ENCODE measurements at places on chromosomes 2 and 18.

- no peak for DNase-seq
These were observed 78.2 kb upstream of the SLC1A4 start for GRCh38 chr2:64910972-64911433.

- no peak for DNase-seq
These were observed 716.2 kb upstream of the FANCL start for GRCh38 chr2:58957188-58957840.

- DNase-seq = no peak
These were observed 59.6 kb downstream of the KCTD18 start for GRCh38 chr2:200450288-200450687.

- DNase-seq = no peak
These were observed 109.6 kb upstream of the EML6 start for GRCh38 chr2:54613794-54614257.

- DNase-seq = no peak
These were observed 139.9 kb upstream of the PID1 start for GRCh38 chr2:229410946-229411345.

GRCh38 chr2:120404941-120405758 lies 59.2 kb downstream of the INHBB start:
- DNase-seq = no peak
